ENCODE measurements at places on chromosomes 3 and 15.
A peak's percentile ranks its signal among the peaks of the same experiment; 100 is the strongest.

GRCh38 chr3:36214460-36214859, 165.8 kb upstream of the STAC start:
- no peaks in the 10 kb centered on the region for H3K27me3 ChIP-seq
- no peak overlapping the region for H3K4me3 ChIP-seq
- H3K4me1 ChIP-seq, result no peaks in the 10 kb centered on the region
- no peak overlapping the region for H3K27ac ChIP-seq

DNA sequence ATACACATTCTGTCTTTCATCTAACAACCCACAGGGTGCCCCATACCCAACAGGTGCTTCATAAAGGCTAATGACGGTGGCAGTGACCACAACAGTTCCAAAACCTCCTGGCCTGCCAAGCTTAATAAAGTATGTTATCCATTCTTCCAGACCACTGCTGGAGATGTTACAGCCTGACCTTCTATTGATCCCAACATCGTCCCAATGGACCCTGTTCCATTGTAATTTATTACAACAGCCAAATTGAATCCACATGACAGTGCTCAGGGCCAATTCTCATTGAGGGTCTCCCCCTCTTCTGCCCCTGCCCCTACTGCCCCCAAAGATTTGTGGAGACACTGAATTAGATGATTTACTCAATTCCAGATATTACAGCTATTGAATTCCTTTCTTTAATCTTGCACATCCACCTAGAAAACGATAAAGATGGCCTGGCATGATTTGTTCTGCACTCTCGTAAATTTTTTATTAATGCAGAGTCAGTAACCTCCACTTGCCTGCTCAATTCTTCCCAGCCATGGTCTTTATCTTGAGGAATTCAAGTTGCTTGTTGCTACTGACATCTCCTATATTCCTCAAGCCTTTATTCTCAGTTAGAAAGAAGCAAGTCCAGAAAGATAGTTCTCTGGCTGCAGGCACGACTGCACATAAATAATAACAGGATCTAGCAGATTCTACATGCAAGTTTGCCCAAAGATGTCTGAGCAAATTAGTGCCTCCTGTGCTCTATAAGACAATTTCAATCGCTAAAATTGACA, 407.6 kb downstream of the ERC2 start:
- no peaks in the 10 kb centered on the region for H3K36me3 ChIP-seq
- DNase-seq, result no peak
- H3K27ac ChIP-seq, result no peak overlapping the region
- H3K4me1 ChIP-seq, result no peaks in the 10 kb centered on the region
- no peaks in the 10 kb centered on the region for H3K27me3 ChIP-seq

DNA sequence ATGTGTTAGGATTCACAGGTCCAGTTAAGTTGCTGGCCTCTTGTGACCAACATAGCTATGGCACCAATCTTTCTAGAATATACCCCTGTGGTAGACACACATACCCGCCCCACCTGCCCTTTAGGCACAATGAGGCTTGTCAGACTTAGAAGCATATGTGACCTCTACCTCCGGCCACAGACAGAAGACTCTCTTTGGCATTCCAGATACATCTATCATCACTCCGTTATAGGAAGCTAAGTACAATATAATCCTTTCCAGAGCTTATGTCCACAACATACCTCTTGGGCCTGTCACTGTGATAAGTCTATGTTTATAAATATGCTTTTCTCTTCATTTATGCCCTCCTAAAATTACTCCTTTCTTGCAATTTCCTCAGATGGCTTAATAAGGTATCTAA, 39.8 kb downstream of the CD47 start:
- no peaks in the 10 kb centered on the region for H3K4me1 ChIP-seq
- no peak for DNase-seq
- H3K4me3 ChIP-seq, result no peak overlapping the region
- no peak overlapping the region for H3K27ac ChIP-seq
- peaks cover 61% of the 10 kb centered on the region for H3K36me3 ChIP-seq
- no peaks in the 10 kb centered on the region for H3K27me3 ChIP-seq

DNA sequence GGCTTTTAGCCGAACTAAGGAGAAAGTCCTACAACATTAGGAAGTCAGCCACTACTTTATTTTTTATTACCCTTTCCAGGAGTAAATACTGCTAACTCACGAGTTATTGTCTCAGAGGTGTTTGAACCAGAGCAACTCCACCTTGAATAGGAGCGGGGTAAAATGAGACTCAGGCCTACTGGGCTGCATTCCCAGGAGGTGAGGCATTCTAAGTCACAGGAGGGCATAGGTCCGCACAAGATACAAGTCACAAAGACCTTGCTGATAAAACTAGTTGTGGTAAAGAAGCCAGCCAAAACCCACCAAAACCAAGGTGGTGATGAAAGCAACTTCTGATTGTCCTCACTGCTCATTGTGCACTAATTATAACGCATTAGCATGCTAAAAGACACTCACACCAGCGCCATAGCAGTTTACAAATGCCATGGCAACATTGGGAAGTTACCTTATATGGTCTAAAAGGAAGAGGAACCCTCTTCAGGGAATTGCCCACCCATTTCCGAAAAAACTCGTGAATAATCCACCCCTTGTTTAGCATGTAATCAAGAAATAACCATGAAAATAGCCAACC, 555.9 kb downstream of the IGSF11 start:
- no peaks in the 10 kb centered on the region for H3K36me3 ChIP-seq
- H3K4me3 ChIP-seq, result no peak overlapping the region
- no peaks in the 10 kb centered on the region for H3K27me3 ChIP-seq
- DNase-seq, result no peak
- H3K27ac ChIP-seq, result no peak overlapping the region

- no peak overlapping the region for H3K27ac ChIP-seq
- peaks cover 5% of the 10 kb centered on the region for H3K4me1 ChIP-seq
Observed at GRCh38 chr3:153247331-153248330, 85.6 kb downstream of the RAP2B start.

- H3K4me1 ChIP-seq, result no peaks in the 10 kb centered on the region
- no peak for DNase-seq
- H3K27me3 ChIP-seq, result no peaks in the 10 kb centered on the region
- no peaks in the 10 kb centered on the region for H3K36me3 ChIP-seq
- no peak overlapping the region for H3K27ac ChIP-seq
- no peak overlapping the region for H3K4me3 ChIP-seq
Observed at GRCh38 chr15:55518641-55519040, 10.6 kb upstream of the DNAAF4 start.

- DNase-seq, result no peak
- no peaks in the 10 kb centered on the region for H3K4me1 ChIP-seq
- H3K27ac ChIP-seq, result no peak overlapping the region
Observed at GRCh38 chr3:90055666-90056065, 948.2 kb downstream of the EPHA3 start.

DNA sequence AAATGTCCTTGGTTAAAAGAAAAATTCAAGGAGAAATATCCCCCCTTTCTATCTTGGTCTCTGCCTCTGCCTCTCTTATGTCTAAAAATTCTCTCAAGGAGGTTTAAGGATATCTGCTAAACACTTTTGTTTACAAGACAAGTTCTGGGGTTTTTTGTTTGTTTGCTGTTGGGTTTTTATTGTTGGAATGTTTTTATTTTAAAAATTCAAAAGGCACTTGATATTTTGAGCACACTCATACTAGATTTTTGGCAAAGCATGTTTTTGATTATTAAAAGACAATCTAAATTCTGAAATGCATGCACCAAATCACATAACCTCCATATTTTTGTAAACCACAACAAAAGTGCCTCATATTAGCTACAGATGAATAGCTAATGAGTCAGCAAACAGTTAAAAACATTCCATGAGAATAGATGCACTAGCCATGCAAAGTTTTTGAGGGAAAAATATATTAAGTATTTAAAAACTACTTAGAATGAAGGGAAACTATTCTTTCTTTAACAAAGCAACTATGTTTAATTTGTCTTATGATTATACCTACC, 84.6 kb downstream of the ZBTB20 start:
- no peaks in the 10 kb centered on the region for H3K27me3 ChIP-seq
- DNase-seq, result no peak
- H3K4me3 ChIP-seq, result no peak overlapping the region
- no peaks in the 10 kb centered on the region for H3K36me3 ChIP-seq
- no peak overlapping the region for H3K27ac ChIP-seq
- H3K4me1 ChIP-seq, result no peaks in the 10 kb centered on the region

DNA sequence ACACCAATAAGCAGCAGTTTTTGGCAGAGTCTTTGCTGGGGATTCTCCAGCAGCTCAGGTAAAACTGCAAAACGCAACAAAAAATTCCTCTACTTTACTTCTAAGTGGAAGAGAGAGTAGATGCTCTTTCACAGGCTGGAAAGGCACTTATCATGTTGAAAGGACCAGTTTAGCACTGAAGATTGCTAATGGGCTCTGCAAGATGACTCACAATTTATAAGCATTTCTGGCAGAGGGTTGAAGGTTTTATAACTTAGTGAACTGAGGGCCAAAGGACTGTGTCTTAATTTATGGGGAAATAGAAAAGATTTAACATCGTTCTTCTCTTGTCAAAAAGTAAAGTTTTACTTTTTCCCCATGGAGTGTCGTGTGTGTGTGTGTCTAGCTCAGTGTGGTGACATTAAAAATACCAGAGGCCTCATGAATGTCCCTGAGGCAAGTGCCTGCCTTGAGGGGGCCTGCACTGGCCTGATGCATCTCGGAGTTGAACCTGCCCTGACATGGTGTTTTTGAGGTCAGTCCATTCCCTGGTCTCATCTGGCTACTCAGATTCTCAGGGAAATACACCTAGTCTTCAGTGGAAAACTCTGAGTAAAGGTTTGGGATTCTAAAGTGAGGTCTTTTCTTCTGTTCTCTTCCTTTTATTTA, 1092.0 kb downstream of the NAALADL2 start:
- no peak overlapping the region for H3K27ac ChIP-seq
- no peaks in the 10 kb centered on the region for H3K27me3 ChIP-seq
- H3K4me3 ChIP-seq, result no peak overlapping the region
- no peaks in the 10 kb centered on the region for H3K36me3 ChIP-seq
- no peaks in the 10 kb centered on the region for H3K4me1 ChIP-seq

DNA sequence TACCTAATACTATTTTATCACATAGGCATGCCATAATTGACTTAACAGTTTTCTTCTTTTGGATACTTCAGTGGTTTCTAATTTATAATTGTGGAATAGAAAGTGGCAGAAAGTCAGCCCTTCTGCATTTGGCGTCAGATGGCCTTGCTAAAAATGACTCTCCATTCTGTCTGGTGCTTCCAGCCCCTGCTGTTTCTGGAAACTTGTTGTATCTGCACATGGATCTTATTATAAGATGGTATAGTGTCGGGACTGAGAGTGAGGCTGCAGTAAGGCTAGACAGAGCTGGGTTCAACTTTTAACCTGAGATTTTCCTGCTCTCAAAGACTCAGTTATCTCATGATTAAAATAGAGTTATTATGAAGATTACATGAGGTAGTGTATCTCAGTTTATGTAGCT, 74.8 kb upstream of the WDR72 start:
- no peaks in the 10 kb centered on the region for H3K36me3 ChIP-seq
- no peak for DNase-seq
- no peaks in the 10 kb centered on the region for H3K27me3 ChIP-seq
- no peaks in the 10 kb centered on the region for H3K4me1 ChIP-seq

GRCh38 chr15:39784125-39784524, 1.5 kb upstream of the FSIP1 start:
- DNase-seq, result no peak
- no peak overlapping the region for H3K27ac ChIP-seq
- H3K4me3 ChIP-seq, result no peak overlapping the region
- H3K4me1 ChIP-seq, result peaks cover 6% of the 10 kb centered on the region
- no peaks in the 10 kb centered on the region for H3K27me3 ChIP-seq

DNA sequence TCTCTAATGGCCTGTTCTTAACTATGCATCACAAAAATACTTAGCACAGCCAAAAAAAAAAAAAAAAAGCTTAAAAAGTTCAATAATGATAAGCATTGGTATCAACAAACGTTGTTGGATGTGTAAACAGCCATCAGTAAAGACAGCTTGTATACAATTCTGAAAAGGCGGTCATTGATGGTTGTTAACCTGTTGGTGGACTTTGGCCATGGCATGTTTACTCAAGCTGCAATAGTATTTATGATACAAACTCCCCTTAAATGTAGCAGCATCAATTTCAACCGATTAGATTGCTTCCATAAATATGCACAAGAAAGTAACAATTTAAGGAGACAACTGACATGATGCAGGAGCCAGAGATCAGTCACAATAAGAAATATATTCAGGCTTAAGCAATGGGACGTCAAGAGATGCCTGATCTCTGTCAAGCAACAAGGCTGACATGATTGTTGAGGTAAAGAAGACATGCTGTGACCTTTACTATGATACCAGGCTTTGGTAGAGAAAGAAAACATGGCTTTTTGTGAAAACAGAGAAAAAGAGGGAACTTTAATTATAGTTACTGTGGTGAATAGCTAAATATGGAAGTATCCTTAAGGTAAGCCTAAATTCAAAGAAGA, 14.2 kb upstream of the SLC7A14 start:
- no peaks in the 10 kb centered on the region for H3K4me1 ChIP-seq
- H3K27ac ChIP-seq, result no peak overlapping the region
- no peak overlapping the region for H3K4me3 ChIP-seq
- H3K27me3 ChIP-seq, result no peaks in the 10 kb centered on the region

- H3K27me3 ChIP-seq, result no peaks in the 10 kb centered on the region
- no peaks in the 10 kb centered on the region for H3K4me1 ChIP-seq
- no peak overlapping the region for H3K4me3 ChIP-seq
- no peaks in the 10 kb centered on the region for H3K36me3 ChIP-seq
Observed at GRCh38 chr3:177249203-177249602, 51.9 kb upstream of the TBL1XR1 start.

GRCh38 chr3:83807511-83807910, 1151.3 kb upstream of the CADM2 start:
- H3K36me3 ChIP-seq, result no peaks in the 10 kb centered on the region
- H3K27ac ChIP-seq, result no peak overlapping the region
- H3K4me1 ChIP-seq, result no peaks in the 10 kb centered on the region
- H3K4me3 ChIP-seq, result no peak overlapping the region
- DNase-seq, result no peak
- no peaks in the 10 kb centered on the region for H3K27me3 ChIP-seq

DNA sequence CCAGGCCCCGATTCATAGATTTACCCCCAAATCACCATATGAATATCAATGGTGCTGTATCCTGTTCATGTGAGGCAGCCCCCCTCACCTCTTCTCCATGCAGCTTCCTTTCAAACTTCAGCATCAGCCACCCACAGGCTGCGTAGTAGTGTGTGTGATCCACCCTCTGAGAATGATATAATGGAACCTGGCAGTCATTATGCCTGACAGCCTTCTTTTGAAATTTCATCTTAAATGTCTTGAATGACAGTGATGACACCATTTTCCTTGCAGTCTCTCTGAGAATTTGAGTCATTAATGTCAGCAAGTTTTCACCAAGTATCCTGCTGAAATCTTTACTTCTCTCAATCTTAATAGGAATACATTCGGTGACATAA, 3.5 kb upstream of the CLRN1 start:
- H3K27me3 ChIP-seq, result no peaks in the 10 kb centered on the region
- DNase-seq, result no peak
- H3K36me3 ChIP-seq, result no peaks in the 10 kb centered on the region
- H3K4me1 ChIP-seq, result no peaks in the 10 kb centered on the region
- no peak overlapping the region for H3K4me3 ChIP-seq
- H3K27ac ChIP-seq, result no peak overlapping the region

GRCh38 chr3:44554626-44555592, at the start of gene ZKSCAN7:
Gene ZKSCAN7 (plus strand): TSS chr3:44555193. CDS start chr3:44557048, 1,855 bp downstream.
- no peak for DNase-seq
- H3K27ac ChIP-seq, result peak within 1 kb of the TSS; percentile 21
- peak within 1 kb of the TSS; percentile 80 for H3K4me3 ChIP-seq
- H3K27me3 ChIP-seq, result no peaks in the 10 kb centered on the region
- no peaks in the 10 kb centered on the region for H3K36me3 ChIP-seq

GRCh38 chr3:132354916-132355702, 37.9 kb downstream of the ACP3 start:
- no peaks in the 10 kb centered on the region for H3K36me3 ChIP-seq
- no peaks in the 10 kb centered on the region for H3K4me1 ChIP-seq
- H3K27ac ChIP-seq, result no peak overlapping the region
- DNase-seq, result no peak

All from effector memory CD4-positive, alpha-beta T cell (primary cell).